Urinary bladder (tissue), 4 donors: ENCODE measurements at places on chromosomes 16 and 17.

DNA sequence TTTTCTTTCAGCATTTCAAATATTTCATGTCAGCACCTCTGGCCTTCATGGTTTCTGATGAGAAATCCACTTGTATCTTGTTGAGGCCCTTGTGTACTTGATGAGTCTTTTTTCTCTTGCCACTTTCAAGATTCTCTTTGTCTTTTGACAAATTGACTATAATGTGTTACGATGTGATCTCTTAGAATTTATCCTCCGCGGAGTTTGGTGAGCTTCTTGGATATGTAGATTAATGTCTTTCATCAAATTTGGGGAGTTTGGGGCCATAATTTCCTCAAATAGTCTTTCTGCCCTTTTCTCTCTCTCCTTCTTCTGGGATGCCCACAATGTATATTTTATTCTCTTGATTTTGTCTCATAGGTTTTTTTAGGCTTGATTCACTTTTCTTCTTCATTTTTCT is 96.0 kb downstream of the CHD9 start:
- no peak for DNase-seq

DNA sequence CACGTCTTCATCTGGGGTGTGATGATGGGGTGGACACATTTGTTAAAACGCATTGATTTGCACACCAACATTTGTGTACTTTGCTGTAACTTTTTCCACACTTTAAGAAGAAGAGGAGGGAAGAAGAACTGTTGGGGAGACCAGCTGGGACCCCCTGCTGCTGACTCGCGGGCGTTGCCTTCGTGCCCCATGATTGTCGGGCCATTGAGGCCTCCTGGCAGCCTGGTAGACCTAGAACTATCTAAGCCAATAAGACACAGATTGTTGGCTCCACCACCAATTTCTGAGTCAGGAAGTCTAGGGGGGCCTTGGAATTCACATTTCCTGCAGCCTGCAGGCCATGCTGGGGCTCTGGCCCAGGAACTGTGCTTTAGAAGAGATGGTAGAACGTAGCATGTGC is 105.5 kb downstream of the TNFRSF13B start:
- no peak for DNase-seq

DNA sequence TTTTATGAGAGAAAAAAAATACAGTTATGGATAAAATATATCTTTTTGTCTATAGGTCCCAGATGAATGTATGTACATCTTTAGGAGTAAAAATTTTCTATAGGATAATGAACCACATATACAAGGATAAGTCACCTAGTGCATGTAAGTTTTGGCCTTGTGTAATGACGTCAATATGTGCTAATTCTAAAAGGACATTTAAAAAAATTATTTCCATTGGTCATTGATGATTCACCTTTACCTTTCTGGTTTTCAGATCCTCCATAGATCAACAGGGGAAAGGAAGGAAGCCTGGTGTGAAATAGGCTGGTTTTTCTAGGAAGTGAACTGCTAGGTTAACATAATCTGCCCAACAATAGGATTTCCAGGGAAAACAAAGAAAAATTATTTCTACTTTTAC is 684.3 kb upstream of the SOX9 start:
- DNase-seq: no peak

DNA sequence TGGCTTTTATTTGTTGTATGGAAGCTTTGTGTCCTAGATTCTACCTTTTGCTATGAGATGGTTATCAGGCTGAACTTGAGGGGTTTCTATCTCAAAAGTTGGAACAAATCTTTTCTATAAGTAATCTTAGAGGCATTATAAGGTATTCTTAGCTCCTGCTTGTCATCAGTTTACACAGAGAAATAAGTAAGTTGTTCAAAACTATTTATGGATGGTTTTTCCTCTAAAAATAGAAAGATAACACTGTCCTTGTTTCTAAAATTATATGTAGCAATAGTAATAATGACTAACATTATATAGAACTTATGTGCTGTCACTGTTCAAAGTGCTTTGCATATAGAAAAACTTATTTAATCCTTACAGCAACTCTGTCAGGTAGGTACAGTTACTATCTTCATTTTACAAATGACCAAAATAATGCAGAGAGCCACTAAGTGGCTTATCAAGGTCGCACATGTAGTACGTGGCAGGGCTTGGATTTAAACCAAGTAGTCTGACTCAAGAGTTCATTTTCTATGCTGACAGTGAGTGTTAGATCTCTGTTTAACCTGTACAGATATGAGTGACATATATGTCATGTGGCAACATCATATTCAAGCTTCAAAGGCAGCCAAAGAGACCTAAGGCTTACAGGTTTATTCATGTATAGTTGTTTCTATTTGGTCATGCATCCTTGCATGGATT is 59.0 kb downstream of the PHKB start:
- DNase-seq: no peak

- DNase-seq: no peak
Measured at GRCh38 chr16:56625140-56625942, at the start of gene MT1E. MT1E (plus strand) TSS chr16:56625781; CDS start chr16:56625852, 71 bp downstream.

- DNase-seq: no peak
Measured at GRCh38 chr16:76287466-76287865, 10.3 kb downstream of the CNTNAP4 start.

DNA sequence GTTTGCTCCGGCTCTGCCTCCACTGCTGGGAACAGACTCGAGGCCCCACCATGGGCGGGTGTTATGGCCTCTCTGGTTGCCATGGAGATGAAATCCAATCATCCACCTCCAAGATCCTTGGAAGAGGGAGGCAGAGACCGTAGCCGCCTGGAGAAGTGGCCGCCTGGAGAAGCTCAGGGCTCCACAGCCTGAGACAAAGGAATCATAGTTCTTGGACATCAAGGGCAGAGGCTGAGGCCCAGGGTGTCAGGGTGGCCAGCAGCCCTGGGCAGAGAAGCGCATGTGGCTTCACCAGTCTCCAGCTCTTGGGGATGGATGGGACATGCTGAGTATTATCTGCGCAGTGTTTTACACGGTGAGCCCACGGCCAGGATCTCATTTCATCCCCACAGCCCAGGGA is 36.2 kb downstream of the ABR start:
- DNase-seq: peak; percentile 31

- no peak for DNase-seq
Measured at GRCh38 chr17:73005360-73005759, 87.1 kb downstream of the SLC39A11 start.

- DNase-seq: no peak
Measured at GRCh38 chr17:9256751-9257629, 235.7 kb downstream of the NTN1 start.

DNA sequence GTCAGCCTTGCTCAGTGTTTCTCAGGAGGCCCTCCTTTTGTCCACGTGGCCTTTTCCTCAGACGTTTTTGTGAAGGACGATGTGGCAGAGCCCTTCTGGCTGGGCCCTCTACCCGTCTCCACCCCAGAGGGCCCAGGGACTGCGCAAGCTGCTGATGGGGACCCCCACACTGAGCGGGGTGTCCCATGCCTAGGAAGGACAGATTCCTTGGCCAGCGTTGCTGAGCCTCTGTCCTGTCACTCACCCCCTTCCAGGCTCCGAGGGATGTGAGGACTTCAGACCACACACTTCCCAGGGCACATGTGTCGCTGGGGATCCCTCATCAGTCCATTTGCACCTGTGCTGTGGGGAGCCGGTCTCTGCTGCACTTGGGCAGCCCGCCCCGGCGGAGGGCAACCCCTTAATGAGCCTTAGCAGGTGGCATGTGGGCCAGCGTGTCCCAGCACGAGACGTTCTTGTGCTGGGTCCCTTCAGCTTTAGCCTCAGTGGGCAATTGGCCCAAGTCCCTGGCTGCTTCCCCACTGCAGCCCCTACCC is 48.3 kb downstream of the NT5M start:
- DNase-seq: no peak

DNA sequence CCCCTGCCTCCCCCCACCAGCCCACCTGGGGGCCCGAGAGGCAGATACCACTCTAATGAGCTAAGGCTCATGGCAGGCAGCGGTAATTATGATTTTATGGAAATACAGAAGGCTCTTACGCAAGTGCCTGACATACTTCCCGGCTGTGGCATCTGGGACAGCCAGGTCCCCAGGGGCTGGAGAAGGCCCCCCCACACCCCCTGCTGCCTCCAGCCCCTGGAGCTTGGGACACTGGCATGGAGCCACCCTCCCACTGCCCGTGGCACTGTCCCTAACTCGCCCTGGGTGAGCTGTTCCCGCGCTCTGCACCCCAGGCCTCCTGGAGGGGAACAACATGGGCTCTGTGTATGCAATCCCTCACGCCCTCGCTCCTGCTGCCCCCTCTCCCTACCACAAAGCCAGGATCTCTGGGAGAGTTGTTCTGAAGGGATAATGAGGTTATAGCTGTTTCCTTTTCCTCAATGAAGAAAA is 5.4 kb upstream of the STAC2 start:
- no peak for DNase-seq

- no peak for DNase-seq
Measured at GRCh38 chr16:71552698-71553503, 24.0 kb downstream of the TAT start.

DNA sequence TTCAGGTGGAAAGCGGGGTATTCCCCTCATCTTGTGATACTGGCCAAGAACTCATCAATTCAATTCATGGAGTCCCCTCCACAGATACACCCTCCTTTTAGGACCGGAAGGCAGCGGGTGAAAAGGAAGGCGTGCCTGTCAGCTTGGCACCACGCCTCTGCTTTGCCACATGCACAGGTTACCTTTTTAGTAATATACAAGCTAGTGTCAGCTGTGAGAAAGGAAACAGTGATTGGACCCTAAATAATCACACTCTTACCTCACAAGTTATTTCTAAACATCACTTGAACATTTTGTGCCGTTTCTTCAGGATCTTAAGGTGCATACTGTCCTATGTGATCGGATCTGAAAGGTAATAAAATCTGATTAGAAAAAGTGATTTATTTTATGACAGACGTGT is 15.7 kb downstream of the ZDHHC7 start:
- DNase-seq: no peak

DNA sequence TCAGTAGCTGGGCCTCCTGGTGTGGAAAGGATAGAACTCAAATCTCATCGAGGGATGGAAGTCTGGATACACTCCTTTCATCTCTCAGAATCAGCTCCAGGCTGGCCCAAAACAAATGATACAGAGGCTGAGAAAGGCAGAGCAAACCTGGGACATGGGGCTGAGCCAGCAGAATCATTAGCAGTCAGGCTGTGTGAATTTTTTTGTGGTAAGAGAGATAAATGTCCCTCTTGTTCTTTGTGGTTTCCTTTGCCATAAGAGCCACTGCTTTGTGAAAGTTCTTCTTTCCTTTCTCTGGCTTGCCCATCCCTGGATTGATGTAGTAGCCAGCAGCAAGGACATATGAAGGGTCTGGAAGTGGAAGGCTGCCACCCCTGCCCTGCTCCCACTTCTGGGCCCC is 146.2 kb downstream of the CDH13 start:
- no peak for DNase-seq

DNA sequence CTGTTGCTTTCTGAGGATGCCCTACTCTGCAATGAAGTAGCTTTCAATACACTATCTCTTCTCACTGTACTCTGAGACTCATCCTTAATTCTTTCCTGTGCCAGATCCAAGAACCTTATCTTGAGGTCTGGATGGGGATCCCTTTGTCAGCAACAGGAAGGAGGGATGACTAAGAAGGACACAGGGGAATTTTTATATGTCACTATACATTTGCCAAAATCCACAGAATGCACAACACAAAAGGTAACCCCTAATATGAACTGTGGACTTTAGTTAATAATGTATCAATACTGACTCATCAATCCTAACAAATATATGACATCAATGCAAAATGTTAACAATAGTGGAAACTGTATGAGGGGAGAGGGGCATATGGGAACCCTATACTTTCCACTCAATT is 4.7 kb upstream of the RBBP6 start:
- DNase-seq: no peak

GRCh38 chr17:57900991-57901743 is 51.3 kb upstream of the MRPS23 start:
- DNase-seq: no peak

DNA sequence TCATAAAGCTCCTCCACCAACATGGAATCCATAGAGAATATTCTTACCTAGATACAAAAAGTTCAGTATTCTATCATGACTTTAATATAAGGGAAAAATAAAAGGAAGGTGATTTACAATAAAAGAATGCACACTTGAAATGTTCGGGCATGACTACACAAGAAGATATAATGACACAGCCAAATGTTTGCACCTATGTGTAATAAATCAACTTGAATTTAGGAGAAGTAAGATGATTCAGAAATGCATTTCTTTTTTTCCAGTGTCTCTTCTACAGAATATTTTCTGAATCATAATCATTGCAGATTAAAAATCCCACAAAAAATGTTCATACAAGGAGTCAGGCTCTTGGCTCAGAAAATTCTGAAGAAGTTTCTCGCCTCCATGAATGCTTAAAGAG is 404.0 kb upstream of the HSBP1 start:
- DNase-seq: no peak

- DNase-seq: no peak
Measured at GRCh38 chr16:54030451-54030850, 256.1 kb downstream of the IRX3 start.

GRCh38 chr16:69283851-69284250 is 27.3 kb upstream of the VPS4A start:
- DNase-seq: no peak

- no peak for DNase-seq
Measured at GRCh38 chr16:71762186-71762585, 37.7 kb upstream of the PHLPP2 start.

- DNase-seq: no peak
Measured at GRCh38 chr16:49839017-49839825, 16.7 kb downstream of the ZNF423 start.

DNA sequence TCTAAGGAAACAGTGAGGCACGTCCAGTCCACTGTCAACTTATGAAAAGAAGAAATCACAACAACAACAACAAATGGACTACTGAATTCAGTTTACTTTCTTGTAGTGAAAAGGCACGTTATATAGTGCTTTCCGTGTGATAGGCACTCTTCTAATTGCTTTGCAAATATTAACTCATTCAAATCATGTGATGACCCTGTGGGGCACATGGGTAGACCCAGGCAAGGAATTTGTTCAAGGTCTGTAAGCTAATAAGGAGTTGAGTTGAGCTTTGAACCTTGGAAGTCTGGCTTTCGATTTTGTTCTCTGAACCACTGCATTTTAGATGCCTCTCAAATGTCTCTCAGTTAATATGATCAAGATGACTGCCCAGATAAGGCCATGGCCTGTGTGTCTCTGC is 295.1 kb upstream of the RBFOX1 start:
- no peak for DNase-seq

GRCh38 chr16:86511317-86512161 is 1.2 kb downstream of the FOXF1 start:
- DNase-seq: no peak

DNA sequence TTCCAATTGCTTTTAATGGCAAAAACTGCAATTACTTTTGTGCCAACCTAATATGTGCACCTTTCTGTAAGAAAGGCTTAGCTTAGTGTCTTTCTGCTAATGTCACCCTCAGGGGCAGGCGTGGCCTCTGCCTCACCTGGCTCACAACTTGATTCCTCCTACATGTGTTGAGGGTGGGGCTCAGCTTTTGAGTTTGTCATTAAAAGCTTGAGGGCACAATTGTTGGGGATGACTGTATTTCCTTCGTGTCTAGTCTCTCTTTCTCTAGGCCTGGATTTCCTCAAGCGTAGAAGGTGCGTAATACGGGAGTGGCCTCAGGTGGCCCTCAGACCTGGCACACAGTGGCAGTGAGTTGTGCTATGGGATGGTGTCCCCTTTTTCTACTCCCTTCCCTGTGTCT is 94.4 kb downstream of the CLEC16A start:
- DNase-seq: no peak

GRCh38 chr17:66135219-66135618 is 56.7 kb downstream of the CEP112 start:
- DNase-seq: no peak

- no peak for DNase-seq
Measured at GRCh38 chr17:8393470-8394231, 4.0 kb downstream of the RNF222 start.
